ENCODE measurements at places on chromosomes 2 and 18. TPM values are rescaled to one million over a fixed set of nuclear protein-coding genes. Genes with fewer than 3 reads are reported as not detected.

REG3G gene
- total RNA-seq: not detected

TUBB8B gene
- not detected for total RNA-seq

ASXL3 gene
- 18.2 TPM for total RNA-seq

PTPRN gene
- 3.2 TPM for total RNA-seq

LRRTM1 gene
- 1.5 TPM for total RNA-seq

KIF1A gene
- 90.9 TPM for total RNA-seq

CFC1 gene
- total RNA-seq: not detected

SGPP2 gene
- total RNA-seq: not detected

- no peak for DNase-seq
Observed at GRCh38 chr2:147588191-147588590, 256.6 kb upstream of the ACVR2A start.

DNA sequence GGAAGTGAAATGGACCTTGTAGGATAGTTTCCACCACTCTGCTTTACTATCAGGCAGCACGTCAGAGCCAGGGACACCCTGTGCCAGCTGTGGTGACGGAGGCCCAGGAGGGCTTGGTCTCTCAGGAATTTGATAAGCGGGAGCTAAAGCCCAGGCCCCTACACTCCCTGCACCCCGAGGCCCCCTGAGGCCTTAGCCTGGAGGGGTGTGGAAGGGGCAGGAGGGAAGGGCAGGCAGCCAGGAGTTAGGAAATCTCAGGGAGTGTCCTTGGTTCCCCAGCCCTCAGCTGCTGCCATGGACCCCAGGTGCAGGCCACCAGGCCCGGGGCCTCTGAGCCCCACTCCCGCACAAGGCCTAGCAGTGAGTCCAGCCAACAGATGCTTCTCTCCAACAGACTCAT lies 38.2 kb downstream of the PDIA6 start:
- no peak for DNase-seq

DNA sequence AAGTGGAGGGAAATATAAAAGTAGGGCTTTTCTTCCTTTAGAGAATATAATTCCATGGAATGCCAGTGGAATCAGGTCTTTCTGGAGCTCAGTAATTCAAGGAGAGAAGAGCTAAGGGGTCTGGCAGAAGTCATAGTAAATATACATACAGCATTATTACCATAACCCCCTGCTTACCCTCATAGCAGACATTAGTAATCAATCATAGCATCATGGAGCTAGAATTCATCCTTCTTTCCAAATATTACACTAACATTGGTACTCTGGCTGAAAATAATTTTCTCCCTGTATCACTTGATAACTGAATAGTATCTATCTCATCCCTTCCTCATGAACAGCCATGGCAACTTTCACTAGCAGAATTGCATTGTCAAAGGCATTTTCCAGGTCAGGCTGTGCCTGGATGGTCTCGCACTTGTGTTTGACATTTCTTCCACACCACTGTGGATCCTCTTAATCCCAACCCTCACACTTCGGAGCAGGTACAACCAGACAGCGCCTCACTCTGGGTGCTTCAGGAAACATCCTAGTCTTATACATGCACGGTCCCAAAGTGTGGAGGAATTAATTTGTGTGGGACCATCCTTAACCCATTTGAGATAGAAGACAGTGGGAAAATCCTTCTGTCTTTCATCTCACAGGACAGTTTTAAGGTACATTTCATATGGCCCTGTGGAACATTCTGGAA lies 84.2 kb upstream of the SEC11C start:
- DNase-seq: no peak

DNA sequence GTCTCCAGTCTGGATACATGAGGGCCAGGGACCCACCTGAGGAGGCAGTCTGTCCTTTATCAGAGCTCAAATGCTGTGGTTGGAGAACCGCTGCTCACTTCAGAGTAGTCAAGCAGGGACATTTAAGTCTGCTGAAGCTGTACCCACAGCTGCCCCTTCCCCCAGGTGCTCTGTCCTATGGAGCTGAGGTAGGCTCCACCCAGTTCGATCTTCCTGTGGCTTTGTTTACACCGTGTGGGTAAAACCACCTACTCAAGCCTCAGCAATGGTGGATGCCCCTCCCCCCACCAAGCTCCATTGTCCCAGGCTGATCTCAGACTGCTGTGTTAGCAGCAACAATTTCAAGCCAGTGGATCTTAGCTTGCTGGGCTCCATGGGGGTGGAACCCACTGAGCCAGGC lies 731.4 kb upstream of the HS6ST1 start:
- DNase-seq: no peak

GRCh38 chr2:20551945-20552328 lies 99.0 kb downstream of the HS1BP3 start:
- DNase-seq: no peak

DNA sequence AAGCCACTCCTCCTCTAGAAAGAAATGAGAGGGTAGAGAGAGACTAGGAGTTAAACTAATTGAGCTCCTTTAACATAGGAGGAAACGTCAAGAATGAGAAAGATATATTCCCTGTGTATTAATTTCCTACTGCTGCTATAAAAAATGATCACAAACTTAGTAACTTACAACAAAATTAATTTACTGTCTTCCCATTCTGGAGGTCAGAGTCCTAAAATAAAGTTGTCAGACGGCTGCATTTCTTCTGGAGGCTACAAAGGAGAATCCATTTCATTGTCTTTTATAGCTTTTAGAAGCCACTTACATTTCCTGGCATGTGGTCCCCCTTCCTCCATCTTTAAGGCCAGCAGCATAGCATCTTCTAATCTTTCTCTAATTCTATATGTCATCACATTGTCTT lies 26.9 kb downstream of the ICA1L start:
- no peak for DNase-seq

- DNase-seq: no peak
Observed at GRCh38 chr2:30769481-30769780, 37.8 kb downstream of the CAPN13 start.

GRCh38 chr18:48100165-48100575 lies 169.7 kb upstream of the SMAD2 start:
- DNase-seq: no peak

DNA sequence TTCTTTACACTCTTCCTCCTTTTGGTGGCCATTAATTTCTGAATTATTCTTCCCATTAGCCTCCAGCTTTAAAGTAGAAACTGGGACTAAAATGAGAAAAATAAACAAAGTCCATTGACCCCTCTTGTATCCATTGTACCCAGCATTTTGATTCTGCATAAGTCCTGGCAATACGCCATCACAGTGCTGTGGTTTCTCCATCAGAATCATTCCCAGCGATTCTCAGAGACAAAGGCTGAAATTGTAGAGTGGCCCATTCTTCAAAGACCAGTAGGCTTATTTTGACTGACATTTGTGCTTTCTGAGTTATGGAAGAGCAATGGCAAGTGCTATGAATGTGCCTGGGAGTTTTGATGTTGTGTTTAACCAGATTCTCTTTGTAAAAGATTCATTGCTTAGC lies 199.3 kb upstream of the GALNT5 start:
- DNase-seq: no peak

DNA sequence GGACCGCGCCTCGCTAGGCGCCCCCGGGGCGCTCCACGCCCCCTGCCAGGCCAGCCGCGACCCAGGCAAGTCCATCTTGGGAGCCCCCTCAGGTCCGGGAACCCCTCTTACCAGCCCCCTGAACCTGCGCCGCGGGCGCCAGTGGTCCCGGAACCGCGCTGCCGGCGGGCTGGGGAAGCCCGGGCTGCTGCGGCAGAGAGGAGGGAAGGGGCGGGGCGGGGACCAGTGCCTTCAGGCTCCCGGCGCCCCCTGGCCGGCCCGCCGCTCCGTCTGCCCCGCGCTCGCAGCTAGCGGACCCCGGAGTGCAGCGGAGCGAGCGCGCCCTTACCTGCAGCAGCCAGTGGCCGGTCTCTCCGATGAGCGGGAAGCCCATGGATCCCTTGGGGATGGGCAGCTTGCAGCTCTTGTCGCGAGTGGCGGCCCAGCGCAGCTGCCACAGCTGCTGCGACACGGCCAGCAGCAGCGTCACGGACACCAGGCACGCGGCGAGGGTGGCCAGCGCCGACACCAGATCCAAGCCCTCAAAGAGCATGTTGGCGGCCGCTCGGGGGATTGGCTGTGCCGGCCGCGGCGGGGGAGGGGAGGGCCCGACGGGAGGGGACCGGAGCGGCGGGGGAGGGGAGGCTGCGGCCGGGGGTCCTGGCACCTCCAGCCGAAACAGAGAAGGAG lies at the start of gene CYP26B1:
CYP26B1 (minus strand) TSS at position 560 of the 669 bp plus-strand sequence; CDS start at position 532, 28 bp downstream.
- no peak for DNase-seq

DNA sequence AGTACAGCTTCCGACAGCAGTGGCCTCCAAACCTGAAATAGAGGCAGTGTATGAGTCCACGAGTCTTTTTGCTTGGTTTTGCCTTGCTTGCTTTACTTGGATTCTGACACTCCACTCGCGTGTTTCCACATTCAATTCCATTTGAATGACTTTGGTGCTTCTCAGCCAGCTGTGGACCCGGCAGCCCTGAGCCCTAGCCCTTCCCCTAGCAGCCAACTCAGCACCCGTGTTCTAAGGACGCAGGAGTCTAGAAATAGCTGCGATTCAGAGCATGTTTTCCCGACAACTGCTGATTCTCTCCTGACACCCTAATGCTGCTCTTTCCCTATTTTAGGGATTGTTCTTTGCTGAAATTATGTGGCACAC lies 20.6 kb downstream of the LRRFIP1 start:
- DNase-seq: no peak

GRCh38 chr2:63399156-63399555 lies 189.1 kb downstream of the WDPCP start:
- DNase-seq: no peak

DNA sequence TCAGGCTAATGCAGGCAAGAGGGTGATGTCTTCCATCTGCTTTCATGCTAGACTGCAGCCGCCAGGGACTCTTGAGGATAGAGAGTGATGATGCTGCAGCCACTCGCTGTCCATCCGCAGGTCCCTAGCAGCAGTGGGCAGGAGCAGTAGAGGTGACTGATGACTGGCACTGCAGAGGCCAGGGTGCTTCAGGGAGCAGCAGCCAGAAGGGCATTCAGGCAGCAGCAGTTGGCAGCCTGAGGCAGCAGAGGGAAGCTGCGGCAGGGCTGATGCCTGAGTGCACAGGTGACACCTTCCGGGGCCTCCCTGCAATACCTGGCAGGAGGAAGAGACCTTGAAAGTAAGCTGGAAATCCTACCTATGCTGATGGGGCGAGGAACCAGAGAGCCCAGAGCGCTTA lies 214.2 kb downstream of the ICOS start:
- DNase-seq: no peak

GRCh38 chr2:138708682-138709241 lies 71.4 kb downstream of the NXPH2 start:
- no peak for DNase-seq

DNA sequence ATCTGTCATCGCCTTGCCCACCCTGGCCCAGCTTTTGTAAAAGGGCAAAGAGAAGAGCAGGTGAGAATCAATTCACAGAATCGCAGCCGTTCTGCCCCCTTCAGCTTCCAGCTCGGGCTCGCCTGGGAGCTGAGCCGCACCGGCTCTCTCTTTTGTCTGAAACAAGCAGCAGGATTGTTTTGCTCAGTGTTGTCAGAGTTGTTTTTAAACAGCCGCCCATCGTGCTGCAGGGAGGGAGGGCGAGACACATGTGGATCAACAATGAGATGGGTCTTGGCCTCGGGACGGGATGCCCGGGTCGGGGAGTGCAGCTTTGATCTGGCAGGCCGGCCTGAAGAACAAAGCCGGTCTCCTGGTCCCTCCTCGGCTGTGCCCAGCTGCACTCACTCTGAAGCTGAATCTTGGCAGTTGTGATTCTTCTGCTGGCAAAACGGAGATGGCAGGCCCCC lies 39.7 kb upstream of the HDAC4 start:
- DNase-seq: peak; percentile 56

GRCh38 chr2:163617517-163617916 lies 118.3 kb downstream of the FIGN start:
- no peak for DNase-seq

DNA sequence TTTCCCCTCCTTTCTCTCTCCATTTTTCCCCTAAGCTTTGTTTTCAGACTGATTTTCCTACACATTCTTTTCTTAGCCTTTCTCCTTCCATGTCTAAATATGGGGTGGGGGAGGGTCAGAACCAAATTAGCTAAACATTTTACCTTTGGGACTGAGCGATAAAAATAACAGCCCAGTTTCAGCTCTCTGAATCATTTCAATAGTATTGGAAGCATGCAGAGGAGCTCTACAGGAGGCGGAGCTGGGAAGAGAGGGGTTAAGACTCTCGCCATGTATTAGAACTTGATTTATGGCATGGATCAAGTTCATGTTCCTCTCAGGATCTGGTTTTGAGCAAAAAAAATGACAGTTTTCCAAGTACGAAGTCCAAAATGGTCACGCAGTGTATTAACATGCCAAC lies 109.1 kb downstream of the CPO start:
- DNase-seq: no peak

- DNase-seq: no peak
Observed at GRCh38 chr2:213763963-213764362, 479.7 kb downstream of the SPAG16 start.

DNA sequence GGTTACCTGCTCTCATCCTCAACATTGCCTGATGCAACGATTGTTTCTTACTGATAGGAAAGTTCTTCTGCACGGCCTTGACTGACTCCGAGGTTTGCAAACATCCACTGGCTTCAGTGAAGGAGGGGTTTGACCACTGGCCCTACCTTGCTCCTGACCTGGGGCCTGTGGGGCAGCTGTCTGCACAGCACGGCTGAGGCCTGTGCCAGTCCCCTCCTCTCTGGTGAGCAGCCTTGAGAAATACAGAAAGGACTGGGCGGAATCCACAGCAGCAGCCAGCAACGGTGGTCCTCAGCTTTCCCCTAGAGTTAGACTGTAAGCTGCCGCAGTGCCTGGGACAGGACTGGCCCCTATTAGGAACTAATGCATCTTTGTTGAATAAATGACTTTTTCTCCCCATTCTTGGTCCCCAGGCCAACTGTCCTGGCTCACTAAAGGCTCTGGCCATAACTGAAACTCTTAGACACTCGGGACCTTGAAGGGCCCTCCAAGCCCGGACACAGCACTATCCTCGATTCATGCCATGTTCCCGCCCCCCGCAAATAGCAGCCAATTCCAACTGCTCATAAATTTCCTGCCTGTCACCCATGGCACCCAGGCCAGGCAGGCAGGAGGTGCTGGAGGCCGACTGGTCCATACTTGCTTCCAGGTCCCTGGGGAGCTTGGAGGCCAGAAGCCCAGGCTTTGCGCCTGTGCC lies 26.7 kb downstream of the ATOH8 start:
- no peak for DNase-seq

DNA sequence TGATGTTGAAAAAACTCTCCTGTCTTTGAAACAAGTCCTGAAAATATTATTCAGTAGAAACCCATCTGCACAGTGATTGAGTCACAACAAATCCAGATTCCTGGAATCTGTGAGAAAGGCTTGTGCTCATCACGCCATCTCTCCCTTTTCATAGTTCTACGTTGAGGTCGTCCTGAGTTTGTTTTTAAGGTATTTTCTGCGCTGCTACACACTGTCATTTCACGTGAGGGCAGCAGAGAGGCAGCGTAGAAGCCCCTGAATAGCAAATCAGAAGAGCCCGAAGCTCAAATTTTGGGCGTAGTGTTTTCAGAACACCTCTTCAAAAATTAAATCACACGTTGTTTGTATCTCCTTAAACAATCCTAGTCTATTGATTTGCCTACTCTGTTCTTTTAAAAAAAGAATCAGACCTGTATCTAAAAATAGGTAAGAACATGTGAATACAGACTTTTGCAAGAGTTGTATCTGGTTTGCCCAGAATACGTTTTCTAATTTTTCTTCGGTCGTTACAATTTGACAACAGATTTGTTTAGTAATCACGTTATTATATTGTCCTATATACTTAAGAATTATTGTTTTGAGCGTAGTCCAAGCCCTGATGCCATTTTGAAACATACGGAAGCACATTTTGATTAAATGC lies 61.6 kb upstream of the SLC38A11 start:
- DNase-seq: peak; percentile 36
